ENCODE measurements at places on chromosomes 2 and 18.

- H3K27me3 ChIP-seq, result no peaks in the 10 kb centered on the region
- peaks cover 95% of the 10 kb centered on the region for H3K4me1 ChIP-seq
- H3K4me3 ChIP-seq, result peak overlapping the region; percentile 40
- H3K27ac ChIP-seq, result peak overlapping the region; percentile 86
- H3K36me3 ChIP-seq, result peaks cover 7% of the 10 kb centered on the region
Measured at GRCh38 chr2:237700512-237701032, 73.2 kb downstream of the LRRFIP1 start.

GRCh38 chr2:28956890-28957289 lies 24.2 kb upstream of the TOGARAM2 start:
- H3K27me3 ChIP-seq, result no peaks in the 10 kb centered on the region
- DNase-seq, result no peak
- peaks cover 3% of the 10 kb centered on the region for H3K4me1 ChIP-seq
- H3K27ac ChIP-seq, result no peak overlapping the region

- no peak overlapping the region for H3K4me3 ChIP-seq
- DNase-seq, result no peak
- no peaks in the 10 kb centered on the region for H3K27me3 ChIP-seq
- no peaks in the 10 kb centered on the region for H3K4me1 ChIP-seq
- H3K27ac ChIP-seq, result no peak overlapping the region
Measured at GRCh38 chr2:40287773-40288172, 164.1 kb downstream of the SLC8A1 start.

DNA sequence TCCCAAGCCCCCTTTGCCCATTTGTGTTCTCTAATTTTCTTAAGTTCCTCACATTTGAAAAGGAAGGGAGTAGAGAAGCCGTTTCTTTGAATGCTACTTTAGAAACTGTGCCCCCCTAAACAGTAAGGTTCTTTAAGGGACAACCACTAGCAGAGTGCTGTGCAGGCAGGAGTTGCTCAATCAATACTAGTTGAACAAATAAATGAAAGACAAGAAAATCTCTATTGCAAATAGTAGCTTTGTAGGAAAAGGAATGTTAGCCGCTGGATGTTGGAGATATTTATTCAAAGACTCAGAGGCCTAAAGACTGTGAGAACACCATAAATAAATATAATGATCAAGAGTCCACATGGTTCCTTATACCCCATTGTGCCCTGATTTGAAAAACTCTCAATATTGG lies 119.8 kb upstream of the SMAD7 start:
- no peaks in the 10 kb centered on the region for H3K27me3 ChIP-seq
- no peak overlapping the region for H3K27ac ChIP-seq
- H3K4me3 ChIP-seq, result no peak overlapping the region
- no peak for DNase-seq

DNA sequence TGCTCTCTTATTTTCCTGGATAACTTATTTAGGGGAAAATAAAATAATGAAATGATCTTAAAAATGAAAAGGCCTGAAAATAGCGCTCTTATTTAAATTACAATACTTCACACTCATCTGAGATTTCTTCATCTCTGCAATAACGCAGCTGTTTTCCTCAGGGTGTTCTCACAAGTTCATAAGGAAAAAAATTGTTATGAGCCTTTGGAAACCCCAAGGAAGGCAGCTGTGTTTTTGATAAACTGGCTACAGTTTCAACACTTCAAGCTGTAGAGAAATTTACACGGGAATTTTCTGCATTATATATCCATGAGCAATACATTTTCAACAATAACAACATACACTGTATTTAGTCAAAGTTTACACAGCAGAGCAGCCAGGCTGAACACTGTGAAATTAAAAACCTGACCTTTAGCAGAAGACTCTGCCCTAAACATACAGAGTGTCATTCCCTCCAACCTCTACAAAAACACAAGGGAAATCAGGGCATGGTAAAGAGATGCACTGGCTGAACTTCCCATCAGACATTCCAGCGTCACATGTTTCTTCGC lies 959.6 kb downstream of the SLC4A3 start:
- no peak overlapping the region for H3K4me3 ChIP-seq
- DNase-seq, result no peak
- H3K36me3 ChIP-seq, result no peaks in the 10 kb centered on the region
- no peak overlapping the region for H3K27ac ChIP-seq
- H3K4me1 ChIP-seq, result no peaks in the 10 kb centered on the region

DNA sequence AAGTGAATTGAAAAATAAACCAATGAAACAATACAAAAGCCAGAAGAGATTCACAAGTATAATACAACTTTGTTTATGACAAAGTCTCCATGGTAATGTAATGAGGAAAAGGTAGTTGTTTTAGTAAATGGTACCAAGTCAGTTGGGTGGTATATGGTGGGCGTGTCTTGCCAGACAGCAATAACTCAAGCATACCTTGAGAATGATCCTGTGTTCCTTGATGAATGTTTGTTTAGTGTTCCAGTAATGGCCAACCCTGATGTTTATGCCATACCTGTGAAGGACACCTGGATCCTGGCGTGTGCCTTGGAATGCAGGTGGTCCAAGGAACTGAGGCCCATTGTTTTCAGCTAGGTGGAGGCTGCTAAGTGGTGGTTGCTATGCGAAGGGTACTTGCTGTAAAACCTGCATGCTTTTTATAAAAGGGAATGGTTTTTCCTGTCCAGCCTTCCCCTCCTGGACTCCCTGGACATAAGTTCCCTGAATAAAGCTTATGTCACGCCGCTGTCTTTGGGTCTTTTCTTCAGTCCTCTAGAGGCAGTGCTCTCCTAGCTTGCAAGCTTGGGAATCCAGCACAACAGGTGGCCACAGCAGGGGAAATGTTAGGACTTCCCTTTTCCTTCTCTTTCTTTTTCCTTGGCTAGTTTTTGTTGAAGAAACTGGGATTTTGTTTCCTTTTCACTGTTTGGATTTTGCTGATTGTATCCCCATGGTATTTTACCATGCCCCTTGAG lies 54.7 kb downstream of the MTA3 start:
- no peaks in the 10 kb centered on the region for H3K27me3 ChIP-seq
- H3K4me1 ChIP-seq, result peaks cover 12% of the 10 kb centered on the region
- H3K36me3 ChIP-seq, result peaks cover 7% of the 10 kb centered on the region
- no peak overlapping the region for H3K27ac ChIP-seq
- DNase-seq, result no peak
- H3K4me3 ChIP-seq, result no peak overlapping the region

- peaks cover 13% of the 10 kb centered on the region for H3K27me3 ChIP-seq
- no peak overlapping the region for H3K4me3 ChIP-seq
- H3K27ac ChIP-seq, result no peak overlapping the region
- no peaks in the 10 kb centered on the region for H3K36me3 ChIP-seq
- no peak for DNase-seq
Measured at GRCh38 chr2:144630459-144631215, 110.7 kb upstream of the ZEB2 start.

DNA sequence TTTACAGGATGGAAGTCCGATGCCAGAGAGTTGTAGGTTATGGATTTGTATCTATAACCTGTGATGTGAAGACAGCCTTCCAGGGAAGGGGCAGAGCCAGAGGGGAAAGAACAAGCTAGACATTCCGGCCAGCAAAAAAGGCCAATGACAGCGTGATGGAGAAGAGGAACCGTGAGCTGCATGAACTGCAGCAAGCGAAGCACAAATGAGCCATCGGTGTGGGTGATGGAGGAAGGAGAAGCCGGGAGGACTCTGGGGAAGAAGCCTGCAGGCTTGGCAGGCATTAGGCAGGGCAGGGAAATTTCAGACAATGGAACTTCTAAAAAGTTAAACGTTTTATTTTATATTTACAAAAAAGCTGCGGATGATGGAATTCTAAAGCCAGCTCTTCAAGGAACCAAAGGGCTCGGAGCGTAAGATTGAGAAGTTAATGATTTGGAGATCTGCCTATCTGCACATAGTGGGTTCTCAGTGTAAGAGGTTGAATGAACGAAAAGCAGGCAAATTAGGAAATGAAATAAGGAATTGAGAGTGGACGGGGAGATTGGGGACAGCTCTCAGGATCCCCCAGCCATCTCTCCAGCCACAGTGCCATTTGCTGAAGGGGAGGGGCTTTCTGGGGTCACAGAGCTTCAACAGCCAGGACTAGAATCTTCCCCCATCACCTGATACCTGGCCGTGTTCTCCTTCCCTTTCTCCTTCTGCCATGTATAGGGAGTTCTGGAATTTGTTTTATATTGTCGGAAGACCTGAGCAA lies 28.4 kb downstream of the NGEF start:
- no peaks in the 10 kb centered on the region for H3K4me1 ChIP-seq
- DNase-seq, result no peak
- H3K27ac ChIP-seq, result no peak overlapping the region
- no peaks in the 10 kb centered on the region for H3K36me3 ChIP-seq
- no peak overlapping the region for H3K4me3 ChIP-seq
- no peaks in the 10 kb centered on the region for H3K27me3 ChIP-seq

GRCh38 chr2:14932285-14932684 lies 299.8 kb downstream of the LRATD1 start:
- no peaks in the 10 kb centered on the region for H3K4me1 ChIP-seq
- DNase-seq, result no peak
- no peak overlapping the region for H3K4me3 ChIP-seq

DNA sequence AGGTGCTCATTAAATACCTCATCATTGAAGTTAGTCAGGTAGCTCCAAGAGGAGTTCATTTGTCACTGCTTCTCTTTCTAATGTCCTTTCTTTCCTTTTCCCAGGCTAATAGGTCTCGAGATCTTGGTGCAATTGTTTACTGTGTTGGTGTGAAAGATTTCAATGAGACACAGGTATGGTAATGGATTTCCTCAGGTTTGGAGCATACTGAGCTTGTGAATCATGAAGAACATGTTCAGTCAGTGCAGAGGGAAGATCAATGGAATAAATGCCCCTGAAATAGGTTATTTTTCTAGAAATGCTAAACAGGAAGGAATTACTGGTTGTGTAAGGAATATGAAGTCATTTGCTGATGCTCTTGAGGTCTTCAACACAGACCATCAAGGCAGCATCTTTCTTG lies 62.5 kb downstream of the ANTXR1 start:
- H3K4me3 ChIP-seq, result no peak overlapping the region
- no peaks in the 10 kb centered on the region for H3K36me3 ChIP-seq
- H3K27me3 ChIP-seq, result peaks cover under 1% of the 10 kb centered on the region
- H3K4me1 ChIP-seq, result no peaks in the 10 kb centered on the region

- no peaks in the 10 kb centered on the region for H3K36me3 ChIP-seq
- H3K27me3 ChIP-seq, result no peaks in the 10 kb centered on the region
- DNase-seq, result no peak
- H3K27ac ChIP-seq, result no peak overlapping the region
- no peaks in the 10 kb centered on the region for H3K4me1 ChIP-seq
Measured at GRCh38 chr2:224078656-224079055, 39.6 kb upstream of the SERPINE2 start.

DNA sequence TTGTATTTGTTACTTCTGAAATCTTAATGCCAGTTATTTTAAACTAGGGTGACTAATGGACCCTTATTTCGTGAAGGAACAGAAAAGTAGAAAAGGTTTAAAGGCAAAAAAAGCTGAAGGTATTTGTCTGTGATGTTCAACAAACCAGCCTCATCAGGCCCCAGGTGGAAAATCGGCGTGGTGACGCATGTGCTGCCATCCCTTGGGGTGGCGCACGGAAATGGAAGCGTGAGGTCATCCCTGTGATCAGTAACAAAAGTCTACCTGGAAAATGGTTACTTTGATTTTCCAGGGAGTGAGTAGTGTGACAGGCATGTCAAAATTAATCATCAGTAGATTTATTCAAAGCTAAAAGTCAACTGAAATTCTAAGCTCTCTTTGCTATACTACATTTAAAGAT lies 313.2 kb downstream of the GBX2 start:
- no peak overlapping the region for H3K27ac ChIP-seq
- H3K27me3 ChIP-seq, result peaks cover 2% of the 10 kb centered on the region
- no peaks in the 10 kb centered on the region for H3K36me3 ChIP-seq
- no peaks in the 10 kb centered on the region for H3K4me1 ChIP-seq
- no peak overlapping the region for H3K4me3 ChIP-seq

GRCh38 chr2:26709323-26710110 lies 17.0 kb downstream of the KCNK3 start:
- no peak overlapping the region for H3K27ac ChIP-seq
- DNase-seq, result no peak
- no peaks in the 10 kb centered on the region for H3K36me3 ChIP-seq
- H3K4me3 ChIP-seq, result no peak overlapping the region

DNA sequence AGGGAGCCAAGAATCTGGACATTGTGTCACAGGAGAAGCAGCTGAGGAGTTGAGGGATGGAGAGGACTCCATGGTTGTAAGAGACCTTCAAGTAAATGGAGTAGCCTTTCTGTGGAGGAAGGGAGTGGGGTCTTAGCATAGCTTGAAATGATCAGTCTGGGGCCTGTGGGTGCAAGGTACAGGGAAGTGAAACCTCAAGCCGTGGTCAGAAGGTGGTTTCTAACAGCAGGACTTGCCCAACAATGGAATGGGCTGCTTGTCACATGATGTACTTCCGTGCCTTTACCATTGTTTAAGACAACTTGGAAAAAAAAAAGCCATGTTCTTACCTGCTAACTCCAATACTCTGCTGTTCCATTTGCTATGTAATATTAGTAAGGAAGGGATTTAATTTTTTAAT lies 140.7 kb downstream of the LDLRAD4 start:
- no peaks in the 10 kb centered on the region for H3K4me1 ChIP-seq
- no peak overlapping the region for H3K27ac ChIP-seq
- H3K36me3 ChIP-seq, result no peaks in the 10 kb centered on the region
- no peak for DNase-seq
- no peak overlapping the region for H3K4me3 ChIP-seq
- no peaks in the 10 kb centered on the region for H3K27me3 ChIP-seq

DNA sequence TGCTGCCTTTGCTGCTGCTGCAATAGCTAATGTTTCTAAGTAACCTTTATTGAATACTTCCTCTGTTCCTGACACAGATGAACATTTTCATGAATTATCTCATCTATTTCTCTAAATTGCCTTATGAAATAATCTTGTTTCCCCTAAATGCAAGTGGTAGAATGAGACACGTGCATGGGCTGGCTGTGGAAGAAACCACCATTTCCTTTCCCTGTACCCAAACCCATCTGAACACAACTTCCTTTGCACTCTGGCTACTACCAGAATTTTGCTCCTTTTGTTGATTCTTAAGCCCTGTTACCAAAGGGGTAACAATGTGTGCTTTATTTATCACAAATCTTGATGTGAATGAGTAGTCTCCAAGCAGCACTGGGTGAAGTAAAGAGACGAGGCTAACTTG lies 29.2 kb downstream of the AKAIN1 start:
- H3K4me3 ChIP-seq, result no peak overlapping the region
- no peaks in the 10 kb centered on the region for H3K27me3 ChIP-seq
- H3K4me1 ChIP-seq, result peaks cover 31% of the 10 kb centered on the region
- H3K27ac ChIP-seq, result peak overlapping the region; percentile 64
- peaks cover 5% of the 10 kb centered on the region for H3K36me3 ChIP-seq

DNA sequence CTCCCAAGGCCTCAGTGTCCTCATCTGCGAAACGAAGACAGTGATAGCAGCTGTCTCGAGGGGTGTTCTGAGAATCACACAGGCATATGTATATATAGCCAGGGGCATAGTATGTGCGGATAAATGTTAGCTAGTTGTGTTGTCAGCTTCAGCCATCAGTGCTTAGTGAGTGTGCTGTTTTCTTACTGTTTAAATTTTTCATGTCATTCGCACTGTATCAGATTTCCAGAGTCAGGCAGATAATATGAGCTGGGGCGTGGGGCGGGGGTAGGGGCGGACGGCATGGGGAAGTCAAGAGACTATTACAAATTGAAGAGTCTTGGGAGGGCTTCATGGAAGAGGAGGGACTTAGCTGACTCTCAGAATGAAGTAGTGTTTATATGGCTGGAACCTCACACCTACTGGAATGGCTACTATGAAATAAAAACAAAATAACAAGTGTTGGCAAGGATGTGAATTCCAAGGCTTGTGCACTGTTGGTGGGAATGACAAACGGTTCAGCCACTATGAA lies 7.0 kb downstream of the TRAPPC12 start:
- no peaks in the 10 kb centered on the region for H3K27me3 ChIP-seq
- H3K4me3 ChIP-seq, result no peak overlapping the region
- peaks cover 30% of the 10 kb centered on the region for H3K4me1 ChIP-seq
- H3K27ac ChIP-seq, result no peak overlapping the region
- peaks cover 33% of the 10 kb centered on the region for H3K36me3 ChIP-seq
- DNase-seq, result no peak

Data from activated naive CD4-positive, alpha-beta T cell treated with anti-CD3 and anti-CD28 coated beads for 36 hours (primary cell).